ENCODE measurements at places on chromosomes 16 and 17. TPM values are rescaled to one million over a fixed set of nuclear protein-coding genes. Genes with fewer than 3 reads are reported as not detected.

DNA sequence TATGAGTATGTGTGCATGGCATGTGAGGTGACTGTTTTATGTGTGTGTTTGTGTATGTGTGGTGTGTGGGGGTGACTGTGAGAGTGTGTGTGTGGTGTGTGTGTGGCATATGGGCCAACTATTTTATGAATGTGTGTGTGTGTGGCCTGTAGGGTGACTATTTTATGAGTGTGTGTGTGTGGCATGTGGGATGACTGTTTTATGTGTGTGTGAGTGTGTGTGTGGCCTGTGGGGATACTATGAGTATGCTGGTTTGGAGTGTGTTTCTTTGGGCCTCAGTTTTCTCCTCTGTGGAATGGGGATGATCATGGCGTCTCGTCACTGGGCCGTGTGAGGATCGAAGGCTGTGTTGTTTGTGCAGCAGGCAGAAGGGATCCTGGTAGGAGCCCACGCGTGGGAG is 152.1 kb upstream of the PLCG2 start:
- DNase-seq = no peak

Gene MAP2K4
- total RNA-seq = 25.2 TPM

Gene CBFB
- 25.7 TPM for total RNA-seq

GRCh38 chr16:56945847-56946527 is 14.0 kb downstream of the HERPUD1 start:
- no peak for DNase-seq

DNA sequence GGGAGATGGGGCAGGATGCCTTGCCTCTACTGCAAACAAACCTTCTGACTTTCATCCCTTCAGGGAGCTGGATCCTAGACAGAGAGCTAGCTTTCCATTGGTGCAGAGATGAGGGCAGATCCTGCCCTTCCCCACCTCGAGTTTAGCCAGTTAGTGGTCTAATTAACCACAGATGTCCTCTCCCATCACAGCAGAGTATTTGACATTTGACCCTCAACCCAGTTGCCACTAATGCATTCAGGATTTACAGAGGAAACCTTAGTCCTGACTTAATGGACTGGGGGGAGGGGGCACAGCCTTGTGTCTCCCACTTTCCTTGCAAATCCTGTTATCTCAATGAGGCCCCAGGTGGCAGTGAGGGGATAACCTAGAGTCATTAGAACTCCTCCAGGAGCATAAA is 10.2 kb downstream of the PIP4K2B start:
- no peak for DNase-seq

- no peak for DNase-seq
Observed at GRCh38 chr17:41311111-41311510, 2.0 kb upstream of the KRTAP16-1 start.
